ENCODE measurements at places on chromosomes 1 and 21.

DNA sequence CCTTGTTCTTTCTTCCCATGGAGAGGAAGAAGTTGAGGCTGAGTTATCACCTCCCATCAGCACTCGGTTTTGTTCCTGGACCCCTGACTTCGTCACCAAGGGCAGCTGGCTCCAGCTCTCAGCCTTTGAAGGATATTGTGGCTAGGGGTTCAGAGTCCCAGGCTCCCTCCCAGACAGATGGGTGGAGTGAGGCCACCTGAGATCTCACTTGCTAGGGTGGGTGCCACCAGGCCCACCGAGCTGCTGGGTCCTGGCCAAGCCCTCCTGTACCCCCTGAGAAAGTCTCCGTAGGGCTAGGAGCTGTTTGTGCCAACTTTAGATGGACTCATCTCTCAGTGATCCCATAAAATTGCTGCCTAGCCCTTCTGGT lies 6.9 kb downstream of the MX2 start:
- DNase-seq, result no peak

- no peak for DNase-seq
Observed at GRCh38 chr1:10716840-10717239, 79.6 kb downstream of the CASZ1 start.

- no peak for DNase-seq
Observed at GRCh38 chr1:222588135-222588534, 1.6 kb downstream of the TAF1A start.

DNA sequence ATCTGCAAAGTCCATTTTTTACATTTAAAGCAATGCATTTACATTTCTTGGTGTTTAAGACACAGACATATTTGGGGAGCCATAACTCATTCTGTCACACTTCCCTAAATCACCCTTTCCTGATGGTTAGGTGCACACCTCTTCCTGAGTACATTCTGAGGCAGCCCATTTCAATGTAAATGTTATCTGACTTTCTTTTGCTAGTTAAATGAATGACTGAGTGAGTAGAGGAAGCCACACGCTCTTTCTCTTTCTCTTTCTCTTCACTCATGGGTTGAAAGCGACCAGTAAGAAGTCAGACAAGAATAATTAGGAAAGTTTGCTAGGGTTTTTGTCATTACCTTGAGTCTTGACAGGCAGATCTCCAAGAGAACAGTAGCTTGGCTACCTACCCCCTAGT lies 143.1 kb downstream of the S1PR1 start:
- no peak for DNase-seq

DNA sequence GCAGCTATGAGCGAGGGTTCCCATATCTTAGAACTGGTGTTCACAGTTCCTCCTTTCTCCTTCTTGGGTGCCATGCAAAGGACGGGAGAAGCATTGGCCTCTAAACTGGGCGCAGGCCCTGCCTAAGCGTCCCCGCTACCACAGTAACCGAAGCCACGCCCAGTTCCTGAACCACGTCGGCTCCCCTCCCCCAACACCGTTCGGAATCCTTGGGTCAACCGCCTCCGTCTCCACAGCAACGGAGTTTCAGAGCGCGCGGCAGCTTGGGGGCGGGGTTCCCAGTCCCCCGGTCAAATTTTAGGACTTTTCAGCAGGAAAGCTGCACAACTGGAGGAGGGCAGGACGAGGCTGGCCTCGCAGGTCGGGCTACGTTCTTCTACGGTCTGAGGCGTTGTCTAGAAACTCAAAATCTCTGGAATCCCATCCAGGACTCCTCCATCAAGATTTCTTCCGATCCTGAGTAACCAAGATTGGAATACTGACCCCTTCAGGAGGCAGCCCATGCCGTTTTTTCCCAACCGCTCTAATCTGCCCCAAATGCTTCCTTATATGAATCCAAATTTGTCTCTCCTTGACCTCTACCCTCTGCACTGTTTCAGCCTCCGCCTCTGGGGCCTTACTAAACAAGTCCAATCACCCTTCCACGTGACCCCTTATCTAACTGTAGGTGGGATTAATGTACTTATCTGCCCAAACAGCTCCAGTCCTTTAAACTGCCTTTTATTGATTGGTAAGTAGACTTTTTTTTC lies at the start of gene SPAG17:
Gene SPAG17, minus strand, starts transcription at position 145 of the 749 bp plus-strand sequence. Its CDS starts 71 bp downstream, at position 74.
- no peak for DNase-seq

DNA sequence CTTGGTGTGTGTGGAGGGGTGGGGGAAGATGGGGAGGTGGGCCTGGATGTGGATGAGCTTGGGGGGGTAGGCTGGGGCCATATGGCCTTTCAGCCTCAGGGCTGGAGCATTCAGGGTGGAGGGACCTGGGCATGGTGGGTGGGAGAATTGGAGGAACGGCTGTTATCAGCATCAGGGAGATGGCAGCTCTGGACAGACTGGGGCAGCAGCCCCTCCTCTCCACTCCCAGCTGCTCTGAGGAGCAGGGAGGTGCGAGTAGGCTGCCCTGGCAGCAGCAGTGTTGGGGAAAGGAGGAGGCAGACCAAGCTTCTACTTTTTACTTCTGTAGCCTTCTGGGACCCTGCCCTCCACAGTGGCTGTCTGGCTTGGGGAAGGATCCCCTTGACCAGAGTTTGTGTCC lies 10.2 kb downstream of the PPFIA4 start:
- no peak for DNase-seq

DNA sequence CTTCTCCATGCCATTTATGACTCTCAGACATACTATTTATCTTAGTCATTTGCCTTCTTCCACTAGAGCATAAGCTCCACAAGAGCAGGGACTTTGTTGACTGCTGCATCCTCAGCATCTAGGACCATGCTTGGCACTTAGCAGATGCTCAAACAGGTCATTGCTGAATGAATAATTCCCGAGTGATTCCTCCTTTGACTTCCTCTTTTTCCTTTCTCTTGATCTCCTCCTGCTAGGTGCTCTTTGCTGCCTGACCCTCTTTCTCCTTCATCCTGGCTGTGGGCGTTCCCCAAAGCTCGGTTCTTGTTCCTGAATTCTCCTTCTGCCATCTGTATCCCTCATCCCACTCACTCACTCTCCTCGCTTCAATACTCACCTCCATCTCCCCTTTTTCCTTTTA lies 23.5 kb downstream of the SYT6 start:
- DNase-seq, result no peak

- no peak for DNase-seq
Observed at GRCh38 chr1:20090119-20090518, 20.1 kb downstream of the PLA2G5 start.

DNA sequence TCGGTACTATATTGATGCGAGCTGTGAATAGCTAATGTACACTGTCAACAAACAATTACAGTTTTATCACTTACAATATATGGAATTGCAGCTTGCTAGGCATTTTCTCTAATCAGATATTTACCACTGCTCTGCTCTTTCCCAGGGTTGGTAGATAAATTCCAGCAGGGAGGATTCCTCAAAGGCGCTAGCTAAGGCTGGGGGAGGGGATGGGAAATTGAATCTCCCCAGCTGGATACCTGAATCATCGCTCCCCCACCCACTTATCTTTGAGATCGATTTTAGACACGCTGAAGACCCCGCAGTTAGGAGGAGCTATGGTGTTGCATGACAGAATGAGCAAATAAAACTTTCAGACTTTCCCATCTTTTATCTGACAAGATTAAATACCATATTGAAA lies 127.2 kb downstream of the CSMD2 start:
- no peak for DNase-seq

GRCh38 chr1:25572708-25573590 lies 29.5 kb downstream of the LDLRAP1 start:
- no peak for DNase-seq

DNA sequence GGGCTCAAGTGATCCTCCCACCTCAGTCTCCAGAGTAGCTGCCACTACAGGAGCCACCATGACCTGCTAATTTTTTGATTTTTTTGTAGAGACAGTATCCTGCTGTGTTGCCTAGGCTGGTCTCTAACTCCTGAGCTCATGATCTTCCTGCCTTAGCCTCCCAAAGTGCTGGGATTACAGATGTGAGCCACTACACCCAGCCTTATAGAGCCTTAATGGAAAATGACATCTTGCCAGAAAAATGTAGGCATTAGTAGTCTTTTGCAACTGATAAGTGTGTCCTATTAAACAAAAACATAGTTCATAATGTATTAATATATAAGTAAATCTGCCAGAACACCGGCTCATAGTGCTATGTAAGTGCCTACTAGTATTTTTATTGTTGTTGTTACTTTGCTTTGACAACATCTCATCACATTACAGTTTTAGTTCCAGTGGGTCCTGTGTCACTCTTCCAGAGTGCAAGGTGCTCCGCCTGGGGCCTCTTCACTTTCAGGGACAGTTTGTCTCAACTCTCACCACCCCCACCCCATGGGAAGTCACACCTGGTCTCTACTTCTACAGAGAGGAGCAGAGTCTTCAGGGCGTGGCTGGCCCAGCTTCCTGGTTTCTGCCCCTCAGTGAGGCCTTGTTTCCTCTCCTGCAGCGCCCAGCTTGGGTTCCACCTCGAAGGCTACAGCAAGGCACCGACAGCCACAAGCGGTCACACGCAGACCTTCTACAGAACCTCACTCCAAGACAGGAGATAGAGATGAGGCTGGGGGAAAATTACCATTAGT lies 30.1 kb downstream of the RHOU start:
- no peak for DNase-seq

GRCh38 chr1:30880678-30881318 lies 27.8 kb downstream of the SDC3 start:
- DNase-seq, result no peak

- DNase-seq, result no peak
Observed at GRCh38 chr1:201016211-201016651, 7.3 kb downstream of the KIF21B start.

GRCh38 chr1:59360170-59360569 lies 63.3 kb downstream of the FGGY start:
- DNase-seq, result no peak

DNA sequence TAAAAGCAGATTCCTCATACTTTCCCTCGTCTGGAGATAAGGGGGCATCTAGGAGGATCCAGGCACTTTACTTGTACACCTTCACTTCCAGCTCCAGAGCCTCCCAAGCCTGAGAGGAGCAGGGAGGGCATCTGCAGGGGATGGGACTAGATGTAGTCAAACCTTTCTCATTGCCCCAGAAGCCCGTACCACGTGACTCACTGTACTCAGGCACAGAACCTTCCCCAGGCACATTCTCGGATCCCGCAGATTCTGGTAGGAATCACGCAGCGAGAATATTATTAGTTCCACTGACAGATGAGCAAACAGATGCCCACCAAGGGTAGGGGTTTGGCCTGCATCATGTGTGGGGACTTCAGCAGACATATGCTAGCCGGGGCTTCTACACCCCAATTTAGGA lies 25.2 kb upstream of the TNR start:
- no peak for DNase-seq

- DNase-seq, result no peak
Observed at GRCh38 chr1:86378813-86379212, 17.3 kb downstream of the ODF2L start.

DNA sequence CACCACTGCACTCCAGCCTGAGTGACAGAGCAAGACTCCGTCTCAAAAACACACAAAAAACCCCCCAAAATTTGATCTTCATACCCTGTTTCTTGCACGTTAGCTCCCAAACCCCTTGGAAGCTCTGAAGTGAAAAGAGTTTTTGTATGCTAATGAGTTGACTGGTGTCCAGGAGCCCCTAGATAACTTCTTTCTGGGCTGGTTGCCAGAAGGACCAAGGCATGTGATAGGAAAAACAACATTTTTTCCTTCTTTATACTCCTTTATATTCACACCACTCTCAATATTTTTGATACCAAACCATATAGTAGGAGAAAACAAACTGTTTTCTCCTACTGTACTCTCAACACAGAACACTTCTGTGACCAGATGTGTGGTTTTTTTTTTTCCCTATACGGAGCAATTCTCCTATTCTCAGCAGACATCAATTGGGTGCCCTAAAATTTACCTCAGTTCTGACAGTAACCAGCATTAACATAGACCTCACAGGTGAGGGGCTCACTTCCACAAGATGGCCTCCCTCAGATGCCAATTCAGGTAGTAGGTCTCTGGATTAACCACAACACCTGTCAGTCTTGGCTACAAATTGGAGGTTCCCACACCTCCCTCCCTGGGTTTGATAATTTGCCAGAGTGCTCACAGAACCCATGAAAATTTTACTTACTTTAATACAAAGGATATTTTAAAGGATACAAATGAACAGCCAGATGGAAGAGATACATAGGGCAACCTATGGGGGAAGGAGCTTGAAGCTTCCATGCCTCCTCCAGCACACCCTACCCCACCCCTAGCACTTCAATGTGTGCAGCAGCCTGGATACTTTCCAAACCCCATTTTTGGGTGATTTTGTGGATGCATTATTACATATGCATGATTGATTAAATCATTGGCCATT lies 25.6 kb downstream of the ZYG11B start:
- no peak for DNase-seq

- no peak for DNase-seq
Observed at GRCh38 chr21:32437729-32438128, 25.2 kb downstream of the EVA1C start.

DNA sequence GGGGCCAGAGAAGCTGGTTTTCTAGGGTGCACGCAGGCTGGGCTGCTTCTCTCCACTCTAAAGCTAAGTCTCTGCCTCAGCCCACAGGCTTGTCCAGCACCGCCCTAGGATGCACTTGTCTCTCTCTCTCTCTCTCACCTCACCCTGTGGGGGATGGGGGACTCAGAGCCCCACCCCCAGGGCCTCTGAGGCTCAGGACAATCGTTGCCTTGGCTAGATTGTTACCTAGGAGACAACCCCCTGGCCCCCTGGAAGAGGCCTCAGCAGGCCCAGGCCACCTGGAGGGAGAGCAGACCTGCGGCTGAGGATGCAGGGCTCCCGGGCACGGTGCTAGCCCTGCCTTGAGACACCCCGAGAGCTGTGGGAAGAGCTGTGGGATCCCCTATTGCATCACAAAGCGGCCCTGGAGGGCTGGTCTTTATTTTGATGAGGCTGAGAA lies at the start of gene ACTRT2:
Gene ACTRT2, plus strand, starts transcription at position 235 of the 439 bp plus-strand sequence. CDS start 220 bp downstream, outside the sequence.
- DNase-seq, result no peak

DNA sequence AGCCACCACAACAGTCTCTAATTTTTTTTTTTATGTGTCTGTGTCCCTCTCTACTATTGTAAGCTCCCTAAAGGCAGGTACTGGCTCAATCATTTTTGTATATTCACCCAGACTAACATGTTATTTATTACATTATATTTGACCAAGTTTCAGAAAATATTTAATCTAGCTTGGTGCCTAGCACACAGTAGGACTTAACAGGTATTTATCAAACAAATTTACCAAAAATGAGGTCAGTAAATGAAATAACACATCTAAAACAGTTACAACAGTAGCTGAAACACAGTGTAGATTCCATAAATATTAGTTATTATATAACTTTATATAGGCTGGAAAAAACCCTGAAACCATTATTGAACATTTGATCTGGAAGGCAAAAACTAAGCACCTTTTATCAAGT lies 2.7 kb downstream of the NRDC start:
- DNase-seq, result no peak

DNA sequence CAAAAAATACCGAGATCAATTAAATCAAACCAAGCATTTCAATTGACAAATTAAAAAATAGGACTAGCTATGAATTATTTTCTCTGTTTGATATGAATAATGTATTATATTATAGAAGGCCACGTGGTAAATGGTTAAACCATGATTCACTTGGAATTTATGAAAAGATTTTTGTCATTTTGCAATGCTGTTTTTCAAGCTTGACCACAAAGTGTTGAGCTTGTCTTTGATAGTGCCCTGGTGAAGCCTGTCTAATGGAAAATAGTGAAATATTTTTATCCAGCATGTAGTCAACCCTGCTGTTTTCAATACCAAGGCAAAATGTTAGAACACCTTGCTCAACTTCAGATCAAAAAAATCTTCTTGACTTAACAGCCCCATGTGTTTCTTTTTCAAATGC lies 288.0 kb upstream of the PRMT6 start:
- no peak for DNase-seq
